T-helper 9 cell (primary cell): ENCODE measurements at places on chromosomes 13 and 19.

DNA sequence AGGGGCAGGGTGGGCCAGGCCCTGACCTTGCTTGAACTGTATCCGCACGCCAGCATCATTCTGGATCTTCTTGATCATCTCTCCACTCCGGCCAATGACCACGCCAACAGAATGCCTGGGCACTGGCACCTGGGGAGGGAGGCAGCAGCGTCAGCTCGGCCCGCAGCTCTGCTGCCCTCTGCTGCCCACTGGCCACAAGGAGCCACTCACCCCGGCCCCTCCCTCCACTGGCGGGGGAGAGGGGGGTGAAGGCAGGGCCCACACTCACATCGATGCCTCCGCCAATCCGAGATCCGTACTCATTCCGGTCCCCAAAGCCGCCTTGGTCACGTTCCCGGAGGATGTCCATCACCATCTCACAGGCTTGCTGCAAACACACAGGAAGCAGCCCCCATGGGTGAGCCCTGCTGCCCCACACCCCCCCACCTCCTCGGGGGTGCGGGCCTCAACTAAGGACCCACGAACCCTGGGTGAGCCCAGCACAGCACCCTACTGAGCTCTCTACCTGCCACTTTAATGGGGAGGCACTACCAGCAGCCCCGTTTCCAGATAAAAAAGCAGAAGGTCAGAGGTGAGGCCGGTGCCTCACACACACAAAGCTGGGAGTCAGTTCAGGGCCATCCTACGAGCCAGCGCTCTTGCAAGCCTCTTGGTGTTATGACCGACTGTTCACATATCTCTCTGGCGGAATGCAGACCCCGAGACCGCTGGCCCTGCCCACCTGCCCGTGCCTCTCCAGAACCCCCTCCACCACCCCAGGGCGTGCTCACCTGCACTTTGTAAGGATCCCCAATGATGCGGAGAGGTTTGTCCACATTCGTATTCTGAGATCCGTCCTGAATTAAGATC lies 6.7 kb downstream of the KHSRP start:
- DNase-seq = no peak

- DNase-seq = no peak
Observed at GRCh38 chr13:97549201-97549600, 115.2 kb downstream of the RAP2A start.

GRCh38 chr19:35037716-35038622 lies 3.6 kb upstream of the HPN start:
- no peak for DNase-seq

- DNase-seq = no peak
Observed at GRCh38 chr13:111486801-111487200, 166.4 kb downstream of the TEX29 start.

- no peak for DNase-seq
Observed at GRCh38 chr13:88701551-88701950, 1030.4 kb downstream of the SLITRK5 start.

GRCh38 chr13:99125326-99125915 lies 75.2 kb upstream of the UBAC2 start:
- no peak for DNase-seq
